ENCODE measurements at places on chromosomes 16 and 17. TPM values are rescaled to one million over a fixed set of nuclear protein-coding genes. Genes with fewer than 3 reads are reported as not detected.

IRX3 gene
- not detected for total RNA-seq

SLC16A11 gene
- total RNA-seq, result 1.2 TPM

GRCh38 chr16:84732674-84733352 is 33.0 kb downstream of the USP10 start:
- no peak overlapping the region for H3K4me3 ChIP-seq
- H3K27me3 ChIP-seq, result no peaks in the 10 kb centered on the region
- H3K27ac ChIP-seq, result no peak overlapping the region
- no peak for DNase-seq

HBM gene
- total RNA-seq, result not detected

PGAP3 gene
- 8.8 TPM for total RNA-seq

DNA sequence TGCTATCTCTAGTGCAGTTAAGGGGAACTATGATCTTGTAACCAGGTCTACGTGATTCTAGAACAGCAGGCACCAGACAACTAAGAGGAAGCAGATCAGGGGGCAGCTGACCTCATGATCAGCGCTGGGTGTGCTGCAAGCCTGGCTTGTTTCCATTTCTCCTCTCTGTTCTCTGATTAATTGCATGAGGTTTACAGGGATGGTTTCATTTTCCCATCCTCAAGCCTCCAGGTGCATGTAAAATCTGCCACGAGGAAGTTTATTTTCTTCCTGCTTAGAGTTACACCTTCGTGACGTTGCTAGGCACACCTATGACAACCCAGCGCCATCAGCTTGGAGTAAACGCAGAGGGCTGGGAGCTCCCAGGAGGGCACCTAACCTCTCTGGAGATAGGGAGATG is 4.3 kb upstream of the NUPR1 start:
- H3K4me1 ChIP-seq, result peaks cover 5% of the 10 kb centered on the region
- DNase-seq, result no peak
- H3K27ac ChIP-seq, result no peak overlapping the region
- H3K27me3 ChIP-seq, result no peaks in the 10 kb centered on the region
- no peaks in the 10 kb centered on the region for H3K36me3 ChIP-seq

NOTUM gene
- 0.17 TPM for total RNA-seq

DNA sequence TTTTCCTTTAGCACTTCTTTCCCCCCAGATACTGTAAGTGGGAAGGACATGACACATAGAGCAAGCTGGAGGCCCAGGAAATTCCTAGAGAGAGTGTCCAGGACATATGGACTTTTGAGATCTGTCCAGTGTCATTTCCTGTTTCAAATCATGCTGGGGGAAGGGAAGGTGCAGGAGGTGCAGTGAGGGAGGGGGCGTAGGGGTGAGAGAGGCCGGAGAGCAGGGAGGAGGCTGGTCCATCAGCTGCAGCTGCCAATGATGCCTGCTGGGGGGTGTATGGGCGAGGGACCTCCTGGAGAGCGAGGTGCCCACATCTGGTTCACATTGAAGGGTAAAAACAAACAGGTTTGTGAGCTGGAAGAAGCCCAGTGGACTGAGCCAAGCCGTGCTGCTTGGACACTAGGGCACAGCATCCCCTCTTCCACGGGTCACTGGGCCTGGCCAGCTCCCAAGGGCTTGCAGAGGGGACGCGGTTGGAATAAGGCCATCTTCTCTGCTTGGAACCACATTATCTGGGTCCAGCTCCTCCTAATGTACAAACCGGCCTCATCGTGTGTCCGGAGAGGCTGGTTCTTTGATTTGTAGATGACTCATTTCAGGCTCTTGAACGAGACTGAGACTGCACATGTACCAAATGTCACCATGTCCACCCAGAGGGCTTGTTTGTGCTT is 70.4 kb upstream of the SMURF2 start:
- no peak for DNase-seq
- H3K36me3 ChIP-seq, result no peaks in the 10 kb centered on the region
- no peaks in the 10 kb centered on the region for H3K27me3 ChIP-seq
- no peak overlapping the region for H3K27ac ChIP-seq
- H3K4me1 ChIP-seq, result peaks cover 8% of the 10 kb centered on the region

DNA sequence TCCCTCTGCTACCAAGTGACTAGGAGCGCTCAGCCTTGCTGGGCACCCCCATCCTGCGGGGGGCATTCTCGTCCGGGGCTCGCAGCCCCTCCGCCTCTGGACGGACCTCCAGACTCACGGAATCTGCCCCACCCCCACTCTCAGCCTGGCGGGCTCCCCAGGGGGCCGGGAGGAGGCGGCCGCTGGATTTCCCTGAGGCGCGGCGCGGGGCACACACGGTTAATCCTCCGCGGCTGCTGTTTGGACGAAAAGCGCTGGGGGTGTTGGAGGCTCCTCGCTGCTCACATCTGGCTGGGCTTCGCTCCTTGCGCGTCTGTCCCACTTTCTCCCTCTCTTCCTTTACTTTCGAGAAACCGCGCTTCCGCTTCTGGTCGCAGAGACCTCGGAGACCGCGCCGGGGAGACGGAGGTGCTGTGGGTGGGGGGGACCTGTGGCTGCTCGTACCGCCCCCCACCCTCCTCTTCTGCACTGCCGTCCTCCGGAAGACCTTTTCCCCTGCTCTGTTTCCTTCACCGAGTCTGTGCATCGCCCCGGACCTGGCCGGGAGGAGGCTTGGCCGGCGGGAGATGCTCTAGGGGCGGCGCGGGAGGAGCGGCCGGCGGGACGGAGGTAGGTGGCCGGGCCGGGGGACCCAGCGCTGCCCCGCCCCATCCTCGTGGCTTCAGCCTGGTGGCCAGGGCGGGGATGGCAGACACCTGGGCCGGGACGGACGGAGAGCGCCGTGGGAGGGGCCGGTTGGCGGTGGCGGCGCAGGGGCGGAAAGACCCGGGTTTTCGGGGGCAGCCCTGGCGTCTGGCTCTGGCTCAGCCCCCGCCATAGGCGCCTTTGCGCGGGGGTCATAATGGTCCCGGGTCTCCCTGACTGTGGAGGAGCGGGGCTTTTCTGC is at the start of gene C1QTNF1:
C1QTNF1 (plus strand) TSS at position 284 of the 886 bp plus-strand sequence. CDS start 19,800 bp downstream, outside the sequence.
- H3K4me1 ChIP-seq, result peaks cover 5% of the 10 kb centered on the region
- H3K4me3 ChIP-seq, result peak within 1 kb of the TSS; percentile 78

DNA sequence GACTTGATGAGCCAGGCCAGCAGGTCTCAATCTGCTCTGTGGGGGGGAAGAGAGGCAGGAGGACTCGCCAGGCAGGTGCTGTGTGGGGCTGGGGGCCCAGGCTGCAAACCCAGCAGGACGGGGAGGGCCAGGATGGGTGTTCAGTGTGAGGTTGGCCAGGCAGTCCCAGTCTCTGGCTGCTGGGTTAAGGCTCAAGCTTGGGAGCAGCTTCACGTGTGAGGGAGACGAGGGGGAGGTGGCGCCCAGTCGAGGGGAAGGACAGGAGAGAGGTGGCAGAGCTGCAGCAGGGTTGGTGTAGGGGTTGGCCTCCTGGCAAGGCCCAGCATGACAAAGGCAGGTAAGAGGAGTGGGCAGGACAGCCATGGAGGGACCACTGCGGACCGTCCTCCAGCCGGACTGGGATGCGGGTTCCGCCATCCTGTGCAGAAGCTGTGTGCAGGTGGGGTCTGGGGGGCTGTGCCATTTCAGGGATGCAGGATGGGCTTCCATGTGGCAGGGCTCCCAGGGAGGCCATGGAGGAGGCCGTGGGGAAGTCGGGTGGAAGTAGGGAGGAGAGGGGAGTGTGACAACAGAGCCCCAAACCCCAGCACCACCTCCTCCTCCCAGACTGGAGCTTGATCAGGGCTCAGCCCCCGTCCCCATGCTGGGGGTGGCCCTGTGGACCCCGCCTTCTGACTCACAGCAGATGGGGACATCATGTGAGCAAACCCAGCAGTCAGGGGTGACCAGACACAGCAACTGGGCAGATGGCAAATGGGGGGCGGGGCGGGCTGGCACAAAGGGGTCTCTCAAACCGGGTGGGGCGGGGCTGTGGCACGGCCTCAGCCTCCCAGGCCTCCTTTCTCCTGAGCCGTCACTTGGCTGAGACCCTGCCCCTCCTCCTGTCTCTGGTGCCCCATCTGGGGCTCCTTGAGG is 2.8 kb downstream of the ADGRG1 start:
- no peaks in the 10 kb centered on the region for H3K36me3 ChIP-seq
- peak overlapping the region; percentile 35 for H3K4me3 ChIP-seq
- H3K27me3 ChIP-seq, result peaks cover 5% of the 10 kb centered on the region
- peak overlapping the region; percentile 56 for H3K27ac ChIP-seq
- peaks cover 22% of the 10 kb centered on the region for H3K4me1 ChIP-seq
- no peak for DNase-seq

MYL11 gene
- total RNA-seq, result not detected

DNA sequence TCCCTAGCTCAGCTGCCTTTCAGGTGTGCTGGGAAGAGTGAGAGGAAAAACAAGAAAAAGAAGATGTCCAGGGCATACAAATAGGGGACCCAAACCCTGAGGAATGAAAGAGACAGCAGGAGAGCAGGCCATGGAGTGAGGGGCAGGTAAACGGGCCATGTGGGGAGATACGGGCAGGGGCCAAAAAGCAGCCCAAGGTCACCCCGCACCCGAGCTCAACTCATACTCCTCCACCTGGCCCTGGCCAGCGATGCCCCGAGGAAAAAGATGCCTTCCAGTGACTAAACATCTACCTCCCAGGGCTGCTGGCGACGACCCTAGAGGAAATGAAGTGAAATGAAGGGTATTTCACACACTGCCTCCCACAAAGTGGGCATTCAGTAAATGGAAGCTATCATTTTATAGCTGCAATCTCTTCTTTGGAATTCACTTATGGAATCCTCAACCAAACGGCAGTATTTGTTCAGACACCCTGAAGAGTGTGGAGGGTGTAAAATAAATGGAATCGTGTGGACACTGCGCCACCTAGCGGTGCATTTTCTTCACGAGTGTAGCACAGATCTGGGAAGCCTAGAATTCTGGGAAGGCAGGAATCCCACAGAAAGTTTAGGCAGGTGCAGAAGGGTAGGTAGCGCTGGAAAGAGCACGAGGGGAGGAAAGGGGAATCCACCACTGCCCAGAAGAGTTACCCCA is 14.9 kb downstream of the ELAC2 start:
- peaks cover 5% of the 10 kb centered on the region for H3K4me1 ChIP-seq
- H3K27ac ChIP-seq, result no peak overlapping the region
- H3K27me3 ChIP-seq, result no peaks in the 10 kb centered on the region
- no peak for DNase-seq
- no peak overlapping the region for H3K4me3 ChIP-seq

GRCh38 chr16:67194260-67194659 is 2.3 kb downstream of the E2F4 start:
- peaks cover 39% of the 10 kb centered on the region for H3K4me1 ChIP-seq
- H3K4me3 ChIP-seq, result peak overlapping the region; percentile 82
- no peaks in the 10 kb centered on the region for H3K27me3 ChIP-seq
- peaks cover 17% of the 10 kb centered on the region for H3K36me3 ChIP-seq
- peak overlapping the region; percentile 54 for H3K27ac ChIP-seq

SLC16A13 gene
- total RNA-seq, result 19.1 TPM

DNA sequence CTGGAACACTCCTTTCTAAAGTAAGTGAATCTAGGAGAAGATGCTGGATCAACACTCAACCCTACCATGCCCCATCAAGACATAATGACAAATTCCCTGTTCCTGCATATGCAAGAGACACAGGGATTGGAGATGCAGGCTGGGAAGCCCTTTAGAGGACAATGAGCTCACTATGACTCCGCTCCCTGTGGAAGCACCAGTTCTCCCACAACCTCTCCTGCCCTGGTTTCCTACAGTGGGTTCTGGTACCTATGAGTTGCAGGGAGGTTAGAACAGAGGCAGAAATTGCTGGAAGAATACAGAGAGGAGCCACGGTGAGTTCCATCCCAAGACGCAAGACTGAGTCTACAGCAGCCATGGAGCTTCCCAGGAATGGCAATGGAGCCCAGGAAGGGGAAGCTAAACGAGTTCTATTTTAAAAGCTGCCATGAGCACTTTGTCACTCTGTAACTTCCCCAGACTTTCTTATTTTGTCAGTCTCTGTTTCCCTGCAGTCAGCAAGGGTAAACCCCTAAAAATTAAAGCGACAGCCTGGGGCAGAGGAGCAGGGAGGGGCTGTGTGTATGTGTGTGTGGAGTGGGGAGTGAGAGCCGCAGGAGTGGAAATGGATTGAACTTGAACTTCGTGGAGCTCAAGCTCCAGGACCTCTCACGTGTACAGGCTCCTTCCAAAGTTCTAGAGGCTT is 42.3 kb upstream of the PIK3R6 start:
- no peak overlapping the region for H3K4me3 ChIP-seq
- H3K27me3 ChIP-seq, result no peaks in the 10 kb centered on the region
- H3K27ac ChIP-seq, result peak overlapping the region; percentile 66

- no peak for DNase-seq
- peaks cover 10% of the 10 kb centered on the region for H3K4me1 ChIP-seq
- no peak overlapping the region for H3K4me3 ChIP-seq
- no peak overlapping the region for H3K27ac ChIP-seq
- no peaks in the 10 kb centered on the region for H3K36me3 ChIP-seq
These were observed 5.1 kb upstream of the FDXR start for GRCh38 chr17:74877592-74878548.

DNA sequence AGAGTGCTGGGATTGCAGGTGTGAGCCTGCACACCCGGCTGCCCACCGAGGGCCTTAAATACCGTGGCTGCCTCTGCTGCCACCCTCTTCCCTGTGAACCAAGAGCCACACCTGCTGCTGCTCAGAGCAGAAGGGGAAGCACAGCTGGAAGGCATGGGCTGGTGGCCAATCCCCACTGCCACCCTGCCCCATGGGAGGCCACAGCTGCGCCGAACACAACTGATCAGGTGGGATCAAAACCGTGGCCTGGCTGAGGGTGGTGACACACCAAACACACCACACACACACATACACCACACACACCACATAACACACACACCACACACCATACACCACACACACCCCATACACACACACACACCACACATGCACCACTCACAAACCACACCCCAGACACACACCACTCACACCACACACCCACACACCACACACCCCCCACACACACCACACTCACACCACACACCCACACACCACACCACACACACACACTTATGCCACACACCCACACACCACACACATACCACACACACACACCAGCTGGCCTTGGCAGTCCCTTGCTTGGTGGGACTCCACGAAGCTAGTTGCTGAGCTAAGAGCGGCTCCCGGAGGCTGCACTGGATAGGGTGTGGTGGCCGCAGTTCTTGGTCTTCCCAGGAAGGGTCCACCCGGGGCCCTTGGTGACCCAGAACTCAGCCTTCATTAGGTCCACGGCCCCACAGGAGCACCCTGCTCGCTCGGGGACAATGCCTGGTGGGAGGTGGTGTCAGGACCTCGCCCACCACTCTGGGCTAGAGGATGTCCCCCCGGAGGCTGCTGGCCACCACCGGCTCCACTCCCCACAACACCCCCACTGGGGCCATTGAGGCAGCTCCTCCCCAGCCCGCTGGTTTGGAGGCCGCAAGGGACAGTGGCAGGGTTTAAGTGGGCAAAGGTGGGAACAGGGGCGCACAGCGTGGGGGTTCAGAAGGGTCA is 14.9 kb downstream of the CEP131 start:
- no peak for DNase-seq
- no peaks in the 10 kb centered on the region for H3K36me3 ChIP-seq
- no peaks in the 10 kb centered on the region for H3K27me3 ChIP-seq
- H3K4me1 ChIP-seq, result no peaks in the 10 kb centered on the region
- H3K4me3 ChIP-seq, result no peak overlapping the region
- no peak overlapping the region for H3K27ac ChIP-seq

DNA sequence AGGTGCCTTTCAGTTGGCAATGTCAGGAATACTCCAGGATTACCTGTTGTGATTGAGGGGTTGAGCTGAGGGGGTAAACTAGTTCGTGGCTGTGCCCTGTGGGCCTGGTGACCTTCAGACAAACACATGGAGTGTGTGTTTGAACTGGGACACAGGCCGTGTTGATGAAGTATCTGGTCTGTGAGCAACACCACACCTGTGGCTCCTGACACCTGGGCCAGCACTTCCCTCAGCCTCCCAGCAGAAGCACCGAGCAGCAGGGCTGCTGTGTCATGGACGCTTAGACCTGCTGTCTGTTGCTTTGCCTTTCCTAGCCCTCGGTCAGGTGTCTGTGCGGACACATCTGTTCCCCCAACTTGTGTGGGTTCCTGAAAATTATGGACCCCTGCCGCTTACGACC is 82.9 kb downstream of the KSR1 start:
- no peak overlapping the region for H3K4me3 ChIP-seq
- DNase-seq, result no peak
- no peak overlapping the region for H3K27ac ChIP-seq

Data from natural killer cell treated with Interleukin-12 subunit alpha and Interleukin-12 subunit beta and Interleukin-15 and Interleukin-18, amount 100 ng/mL, for 72 hours (primary cell).